ENCODE measurements at places on chromosomes 2 and 18.
A peak's percentile ranks its signal among the peaks of the same experiment; 100 is the strongest.

DNA sequence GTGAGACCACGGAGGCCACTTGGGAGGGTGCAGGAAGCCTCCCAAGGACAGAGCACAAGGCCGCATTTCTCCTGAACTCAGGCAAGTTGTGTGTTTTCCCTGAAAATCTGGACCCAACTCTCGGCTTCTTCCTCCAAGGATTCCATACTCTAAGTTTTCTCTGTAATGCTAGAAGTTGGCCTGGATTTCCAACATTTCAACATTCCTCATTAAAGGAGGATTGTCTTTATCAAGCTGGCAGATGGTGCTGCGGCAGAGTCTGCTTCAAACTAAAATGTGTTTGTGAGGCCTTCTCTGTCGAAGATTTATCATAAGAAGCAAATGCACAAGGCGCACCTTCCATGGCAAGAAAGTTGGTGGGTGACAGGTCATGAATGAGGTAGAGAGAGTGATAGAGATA lies 94.4 kb upstream of the SATB2 start:
- no peak for DNase-seq

- no peak for DNase-seq
These were observed 38.2 kb upstream of the DPP4 start for GRCh38 chr2:162111958-162112850.

- no peak for DNase-seq
These were observed 280.0 kb downstream of the GALR1 start for GRCh38 chr18:77529492-77530176.

DNA sequence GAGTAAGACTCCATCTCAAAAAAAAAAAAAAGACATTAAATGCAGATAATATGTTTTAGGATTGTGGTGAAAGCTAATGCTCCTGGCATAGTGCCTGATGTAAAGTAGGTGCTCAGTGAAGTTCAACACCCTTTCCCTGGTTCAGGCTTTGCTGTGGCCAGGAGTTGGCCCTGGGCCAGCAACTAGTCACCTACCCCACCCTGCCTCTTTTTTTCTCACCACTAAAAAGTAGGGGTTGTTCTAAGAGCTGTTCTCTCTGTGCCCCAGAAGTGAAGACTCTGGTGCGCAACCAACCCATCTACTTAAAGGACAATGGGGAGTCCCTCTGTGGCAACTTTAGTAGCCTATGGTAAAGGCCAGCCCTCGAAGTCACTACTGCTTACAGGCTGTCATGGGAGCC lies 75.9 kb downstream of the DNMT3A start:
- DNase-seq = no peak

DNA sequence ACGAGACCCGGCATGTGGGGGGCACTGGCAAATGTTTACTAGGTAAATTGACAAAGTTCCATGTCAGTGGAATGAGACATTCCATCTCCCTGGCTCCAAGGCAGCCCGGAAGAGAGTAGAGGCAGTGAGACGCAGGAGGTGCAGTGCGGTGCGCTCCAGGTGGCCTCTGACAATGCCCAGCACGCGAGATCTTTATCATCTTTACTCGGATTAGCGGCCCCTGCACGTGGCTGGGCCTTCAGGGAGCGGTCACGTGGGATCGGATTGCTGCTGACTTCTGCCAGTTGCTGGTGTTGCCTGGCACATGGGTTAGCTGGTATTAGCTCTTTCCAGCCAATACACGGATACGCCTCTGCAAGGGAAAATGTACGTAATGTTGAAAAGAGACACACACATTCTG lies 151.2 kb upstream of the ALKAL2 start:
- DNase-seq = no peak

- no peak for DNase-seq
These were observed 412.3 kb upstream of the RGPD4 start for GRCh38 chr2:107414376-107414775.

GRCh38 chr2:23280401-23280800 lies 104.6 kb upstream of the KLHL29 start:
- no peak for DNase-seq

- DNase-seq = no peak
These were observed 18.6 kb downstream of the HIBCH start for GRCh38 chr2:190301032-190301431.

- DNase-seq = no peak
These were observed 17.3 kb upstream of the PDE1A start for GRCh38 chr2:182444170-182444569.

DNA sequence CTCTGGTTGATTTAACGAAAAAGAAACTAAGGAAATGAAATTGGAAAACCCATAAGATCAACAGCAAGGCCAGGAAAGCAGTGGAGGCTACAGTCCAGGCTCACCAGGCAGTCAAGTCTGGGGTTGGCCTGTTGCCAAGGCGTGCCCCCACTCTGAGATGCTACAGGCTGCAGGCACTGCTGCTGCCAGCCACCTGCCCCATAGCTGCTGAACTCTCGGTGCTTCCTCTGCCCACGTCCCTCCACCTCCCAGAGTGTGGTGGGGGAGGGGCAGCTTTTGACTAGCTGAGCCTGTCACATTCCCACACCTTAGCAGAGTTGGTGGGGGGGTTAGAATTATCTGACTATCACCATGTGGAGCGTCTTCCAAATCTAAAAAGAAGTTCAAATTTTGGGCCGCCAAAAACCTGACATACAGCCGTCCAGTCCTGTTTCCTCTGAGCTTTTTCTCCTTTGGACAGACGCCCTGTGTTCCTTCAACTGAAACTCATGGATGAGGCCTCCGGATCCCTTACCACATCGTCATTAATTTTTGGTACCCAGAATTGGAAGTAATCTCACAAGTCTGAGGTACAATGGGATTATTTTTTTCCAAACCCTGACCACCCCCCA lies 3.9 kb upstream of the SH3RF3 start:
- DNase-seq = no peak

GRCh38 chr2:132654968-132655367 lies 15.0 kb downstream of the LYPD1 start:
- DNase-seq = no peak

DNA sequence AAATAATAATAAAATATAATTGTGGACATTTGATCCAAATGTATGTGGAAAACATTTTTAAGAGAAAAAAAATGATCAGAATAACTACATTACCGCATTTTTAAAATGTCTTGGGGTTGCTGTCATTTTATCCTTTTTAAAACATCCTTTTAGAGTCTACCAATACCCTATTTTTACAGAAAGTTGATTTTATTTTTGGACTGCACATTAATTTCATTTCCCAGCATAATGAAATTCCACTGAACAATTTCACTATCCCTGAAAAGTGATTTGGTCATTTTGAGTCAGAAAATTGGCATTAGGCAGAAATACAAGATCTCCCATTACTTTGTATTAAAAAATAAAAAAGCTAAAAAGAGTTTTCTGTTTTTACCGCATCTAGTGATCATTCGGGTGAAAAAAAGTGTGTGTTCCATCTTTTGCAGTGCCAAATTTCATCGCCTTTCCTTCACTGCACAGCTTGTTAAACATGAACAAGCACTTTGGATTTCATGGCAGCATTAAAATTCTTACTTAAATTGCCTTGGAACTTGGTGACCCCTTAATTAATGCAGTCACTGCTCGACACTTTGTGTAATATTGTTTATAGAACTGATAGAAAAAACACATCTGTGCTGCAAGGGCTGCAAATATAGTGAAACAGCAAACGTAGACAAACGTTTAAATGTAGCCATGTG lies 611.7 kb downstream of the TSN start:
- no peak for DNase-seq

DNA sequence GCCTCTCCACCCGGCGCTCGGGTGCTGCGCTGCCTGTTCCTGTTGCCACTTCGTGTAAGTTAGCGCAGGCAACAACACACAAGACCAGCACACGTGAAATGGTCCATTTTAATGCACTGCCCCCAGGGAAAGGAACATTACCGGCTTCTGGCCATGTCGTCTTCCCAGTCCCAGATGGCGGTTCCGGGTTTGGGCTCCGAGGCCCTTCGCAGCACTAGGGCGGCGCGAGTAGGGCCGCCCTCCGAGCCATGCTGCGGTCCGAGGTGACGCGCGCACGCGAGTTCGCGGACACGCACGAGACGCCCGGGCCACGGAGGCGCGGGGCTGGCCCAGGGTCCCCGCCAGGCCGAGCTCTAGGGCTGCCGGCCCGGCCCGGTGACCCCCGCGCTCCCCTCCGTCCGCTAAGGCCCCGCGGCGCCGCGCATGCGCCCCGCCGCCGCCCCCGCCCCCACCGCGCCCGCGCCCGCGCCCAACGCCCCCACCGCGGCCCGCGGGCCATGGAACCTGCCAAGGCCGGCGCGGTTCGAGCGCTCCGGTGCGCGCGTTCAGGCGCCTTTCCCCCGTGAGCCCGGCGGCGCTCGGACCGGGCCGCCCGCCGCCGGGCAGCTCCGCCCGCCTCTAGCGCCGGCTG lies 367 bp upstream of the ZNF236 start:
- peak; percentile 73 for DNase-seq

GRCh38 chr2:102080451-102081242 lies 61.9 kb upstream of the IL1R1 start:
- peak; percentile 32 for DNase-seq

GRCh38 chr18:56381196-56381595 lies 257.2 kb downstream of the TXNL1 start:
- no peak for DNase-seq

- DNase-seq = no peak
These were observed 128.2 kb downstream of the KCNH7 start for GRCh38 chr2:162710287-162710890.

- DNase-seq = no peak
These were observed 909 bp downstream of the TGFA start for GRCh38 chr2:70552501-70553333.

DNA sequence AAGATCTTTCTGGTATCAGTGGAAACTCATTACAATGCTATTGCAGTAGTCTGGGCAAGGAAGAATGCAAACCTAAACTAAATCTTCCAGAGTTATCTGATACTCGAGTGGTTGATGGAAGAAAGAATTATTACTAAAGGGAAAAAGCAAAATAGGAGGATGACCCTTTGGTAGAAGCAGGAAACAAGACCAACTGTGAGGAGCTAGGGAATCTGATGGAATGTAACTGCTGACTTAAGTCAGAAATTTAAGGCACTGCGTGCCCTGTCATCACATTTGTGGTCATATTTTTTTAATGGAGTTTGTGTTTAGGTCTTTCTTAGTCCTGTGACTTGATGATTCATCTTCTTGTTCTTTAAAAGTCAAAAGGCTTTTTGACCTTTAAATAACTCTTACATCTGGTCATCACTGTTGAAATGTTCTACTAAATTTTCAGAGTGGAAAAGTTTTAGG lies 36.5 kb upstream of the ARMC9 start:
- DNase-seq = peak; percentile 94

DNA sequence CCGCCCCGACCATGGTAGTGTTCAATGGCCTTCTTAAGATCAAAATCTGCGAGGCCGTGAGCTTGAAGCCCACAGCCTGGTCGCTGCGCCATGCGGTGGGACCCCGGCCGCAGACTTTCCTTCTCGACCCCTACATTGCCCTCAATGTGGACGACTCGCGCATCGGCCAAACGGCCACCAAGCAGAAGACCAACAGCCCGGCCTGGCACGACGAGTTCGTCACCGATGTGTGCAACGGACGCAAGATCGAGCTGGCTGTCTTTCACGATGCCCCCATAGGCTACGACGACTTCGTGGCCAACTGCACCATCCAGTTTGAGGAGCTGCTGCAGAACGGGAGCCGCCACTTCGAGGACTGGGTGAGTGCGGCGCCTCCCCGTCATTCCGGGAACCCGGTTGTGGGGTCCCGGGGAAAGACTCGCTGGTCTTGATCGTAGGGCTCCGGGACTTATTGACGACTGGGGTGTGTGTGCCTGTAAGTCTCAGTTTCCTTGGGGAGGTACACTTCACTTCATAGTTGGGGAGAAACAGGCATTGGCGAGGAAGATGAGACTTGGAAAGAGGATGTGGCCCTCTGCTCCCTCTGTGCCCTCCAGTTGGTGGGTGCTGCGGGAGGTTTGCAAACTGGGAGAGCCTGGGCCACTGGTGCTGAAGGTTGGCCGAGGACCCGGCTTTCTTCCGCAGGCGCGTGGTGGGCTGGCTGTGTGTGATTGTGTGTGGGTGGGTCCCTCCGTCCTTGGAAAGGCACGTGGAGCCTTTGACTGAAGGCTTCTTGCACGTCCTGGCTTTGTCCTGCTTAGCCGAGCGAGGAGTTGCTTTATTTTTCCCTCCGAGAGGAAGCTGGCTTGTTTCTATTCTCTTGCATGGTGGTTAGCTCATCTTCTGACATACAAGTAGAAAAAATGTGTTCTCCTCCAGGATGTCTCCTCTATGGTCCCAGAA lies 886 bp downstream of the PRKCE start:
- peak; percentile 69 for DNase-seq

DNA sequence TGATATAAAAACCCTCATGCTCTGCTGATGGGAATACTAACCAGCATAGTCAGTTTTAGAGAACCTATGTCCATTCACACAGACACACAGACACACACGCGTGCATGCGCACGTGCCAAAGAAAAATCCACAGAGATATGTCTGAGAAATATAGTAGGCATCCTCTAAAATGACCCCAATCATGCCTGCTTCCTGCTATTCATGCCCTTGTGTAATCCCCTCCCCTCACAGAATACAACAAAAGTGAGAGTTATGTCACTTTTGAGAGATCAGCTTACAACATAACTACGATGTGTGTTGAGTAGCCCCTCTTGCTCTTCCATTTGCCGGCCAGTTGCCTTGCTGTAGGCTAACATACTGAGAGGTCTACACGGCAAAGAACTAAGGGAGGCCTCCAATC lies 121.3 kb downstream of the DYM start:
- no peak for DNase-seq

- DNase-seq = no peak
These were observed 49.9 kb upstream of the EML6 start for GRCh38 chr2:54673501-54673998.
